ENCODE measurements at places on chromosomes 7 and 10.
A peak's percentile ranks its signal among the peaks of the same experiment; 100 is the strongest.

GRCh38 chr10:46287846-46288477, 1.2 kb downstream of the ANTXRL start:
- DNase-seq, result no peak

- DNase-seq, result no peak
Observed at GRCh38 chr7:116810267-116811116, 51.9 kb upstream of the CAPZA2 start.

DNA sequence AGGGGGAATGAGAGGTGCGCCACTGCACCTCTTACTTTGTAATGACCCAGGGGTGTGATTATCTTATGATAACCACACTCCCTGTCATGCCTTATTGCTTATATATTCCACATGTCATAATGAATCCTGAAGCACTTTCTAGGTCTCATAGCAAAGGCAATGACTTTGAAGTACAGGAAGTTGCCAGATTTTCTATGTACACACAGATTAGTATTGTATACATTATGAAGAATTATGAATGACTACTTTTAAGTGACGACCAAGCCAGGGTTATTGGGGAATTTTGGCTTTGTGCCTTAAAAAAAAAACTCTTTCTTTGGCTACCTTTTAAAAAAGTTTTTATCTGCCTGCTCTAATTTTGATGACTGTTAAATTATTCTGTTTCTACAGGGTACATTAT, 269.6 kb downstream of the MDFIC start:
- DNase-seq, result no peak

GRCh38 chr7:152859781-152860191, 100.2 kb downstream of the ACTR3B start:
- peak; percentile 7 for DNase-seq

DNA sequence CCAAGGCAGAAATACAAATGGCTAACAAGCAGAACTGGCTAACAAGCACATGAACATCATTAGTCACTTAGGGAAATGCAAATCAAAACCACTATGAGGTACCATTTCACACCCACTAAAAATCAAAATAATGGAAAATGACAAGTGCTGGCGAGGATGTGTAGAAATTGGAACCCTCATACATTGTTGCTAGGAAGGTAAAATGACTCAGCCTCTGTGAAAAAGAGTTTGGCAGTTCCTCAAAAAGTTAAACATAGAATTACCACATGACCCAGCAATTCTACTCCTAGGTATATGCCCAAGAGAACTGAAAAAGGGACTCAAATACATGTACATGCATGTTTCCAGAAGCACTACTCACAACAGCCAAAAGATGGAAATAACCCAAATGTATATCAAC, 52.8 kb upstream of the ANAPC16 start:
- DNase-seq, result peak; percentile 81

DNA sequence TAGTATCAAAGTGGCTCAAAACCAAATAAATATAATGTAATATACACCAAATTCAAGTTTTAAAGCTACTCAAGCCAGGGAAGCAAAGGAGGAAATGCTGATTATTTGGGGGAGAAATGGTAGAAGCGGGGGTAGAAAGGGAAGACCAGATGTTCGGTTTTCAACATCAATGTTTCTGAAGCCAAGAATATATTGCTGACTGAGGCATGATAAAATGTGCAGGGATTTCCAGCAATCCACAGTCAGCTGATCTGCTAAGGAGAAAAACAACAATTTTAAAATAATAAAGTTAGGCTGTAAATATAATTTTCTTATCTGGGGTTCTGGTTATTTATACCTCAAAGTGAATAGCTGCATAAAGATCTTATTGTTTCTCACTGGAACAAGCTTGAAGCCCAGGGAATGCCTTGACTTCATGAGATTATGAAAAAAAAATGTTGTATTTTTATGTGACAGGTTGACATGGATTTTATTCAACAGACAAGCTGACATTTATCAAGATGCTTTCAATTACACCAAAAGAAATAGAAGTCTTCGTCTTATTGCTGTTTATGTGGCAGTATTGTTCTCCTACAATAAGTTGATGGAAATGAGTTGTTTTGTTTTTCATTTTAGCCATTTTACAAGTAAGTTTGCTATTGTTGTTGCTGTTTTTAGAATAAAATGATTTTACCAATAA, 28.6 kb upstream of the BMPER start:
- no peak for DNase-seq

DNA sequence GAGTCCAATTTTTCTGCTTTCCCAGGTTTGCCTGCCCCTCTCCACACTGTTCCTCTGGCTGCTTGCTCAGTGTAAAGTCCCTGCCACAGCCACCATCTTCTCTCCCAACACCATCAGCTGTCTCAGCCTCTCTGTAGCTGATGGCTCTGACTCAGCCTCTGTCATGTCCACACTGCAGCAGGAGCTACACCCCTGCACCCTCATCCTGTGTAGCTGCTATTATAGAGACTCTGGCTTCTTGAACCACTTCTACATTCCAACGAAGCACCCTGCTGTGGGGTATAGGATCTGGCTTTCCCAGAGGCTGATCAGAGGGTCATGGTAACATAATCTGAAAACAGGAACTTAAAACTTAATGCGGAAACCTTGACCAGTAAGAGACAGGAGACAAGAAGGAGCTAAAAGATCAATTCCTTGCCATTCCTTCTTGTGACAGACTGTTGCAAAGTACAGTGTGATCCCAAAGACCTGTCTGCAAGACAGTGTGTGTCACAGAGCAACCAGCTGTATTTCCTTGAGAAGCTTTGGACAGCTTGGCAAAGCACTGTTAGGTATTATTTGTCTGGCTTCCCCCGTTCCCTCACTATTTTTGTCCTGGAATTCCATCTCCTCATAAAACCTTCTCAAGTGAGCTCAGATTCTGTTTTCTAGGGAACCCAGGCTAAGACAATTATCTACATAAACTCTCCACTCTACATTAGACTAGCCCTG, 42.3 kb downstream of the NRCAM start:
- DNase-seq, result peak; percentile 40
